ENCODE measurements at places on chromosomes 2 and 18.

DNA sequence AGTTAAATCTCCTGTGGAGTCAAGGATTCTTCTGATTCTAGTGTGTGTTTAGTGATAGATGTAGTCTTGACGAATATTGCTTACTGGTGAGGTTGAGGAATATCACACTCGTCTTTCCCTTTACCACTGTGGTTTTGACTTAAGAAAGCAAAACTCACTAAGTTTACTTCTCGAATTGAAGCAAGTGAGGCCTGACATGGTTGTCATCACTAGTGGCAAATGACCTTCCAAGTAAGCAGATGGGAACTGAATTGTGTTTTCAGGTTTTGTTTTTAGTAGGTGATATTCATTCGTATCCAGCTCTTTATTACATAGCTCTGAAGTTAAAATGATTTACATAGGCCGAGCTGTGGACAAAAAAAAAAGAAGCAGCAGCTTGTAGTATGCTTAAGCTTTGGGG, 20.6 kb upstream of the DSG4 start:
- DNase-seq: no peak

DNA sequence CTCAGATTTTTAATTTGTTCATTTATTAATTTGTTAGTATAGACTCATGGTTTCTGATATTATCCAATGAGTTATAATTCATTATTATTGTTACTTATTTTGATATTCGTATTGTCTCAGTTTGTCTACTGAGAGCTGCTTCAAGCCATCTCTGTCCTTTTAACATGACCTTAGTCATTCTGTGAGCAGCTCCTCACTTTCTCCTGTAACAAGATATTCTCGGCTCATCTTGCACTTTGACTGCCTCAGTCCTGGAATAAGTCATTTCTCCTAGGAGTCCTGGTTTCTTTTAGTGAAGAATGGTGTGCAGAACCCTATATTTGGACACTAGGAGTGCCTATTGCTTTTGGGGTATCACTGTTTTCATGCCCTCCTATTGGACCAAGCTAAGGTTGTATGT, 13.2 kb downstream of the ASB1 start:
- DNase-seq: no peak

DNA sequence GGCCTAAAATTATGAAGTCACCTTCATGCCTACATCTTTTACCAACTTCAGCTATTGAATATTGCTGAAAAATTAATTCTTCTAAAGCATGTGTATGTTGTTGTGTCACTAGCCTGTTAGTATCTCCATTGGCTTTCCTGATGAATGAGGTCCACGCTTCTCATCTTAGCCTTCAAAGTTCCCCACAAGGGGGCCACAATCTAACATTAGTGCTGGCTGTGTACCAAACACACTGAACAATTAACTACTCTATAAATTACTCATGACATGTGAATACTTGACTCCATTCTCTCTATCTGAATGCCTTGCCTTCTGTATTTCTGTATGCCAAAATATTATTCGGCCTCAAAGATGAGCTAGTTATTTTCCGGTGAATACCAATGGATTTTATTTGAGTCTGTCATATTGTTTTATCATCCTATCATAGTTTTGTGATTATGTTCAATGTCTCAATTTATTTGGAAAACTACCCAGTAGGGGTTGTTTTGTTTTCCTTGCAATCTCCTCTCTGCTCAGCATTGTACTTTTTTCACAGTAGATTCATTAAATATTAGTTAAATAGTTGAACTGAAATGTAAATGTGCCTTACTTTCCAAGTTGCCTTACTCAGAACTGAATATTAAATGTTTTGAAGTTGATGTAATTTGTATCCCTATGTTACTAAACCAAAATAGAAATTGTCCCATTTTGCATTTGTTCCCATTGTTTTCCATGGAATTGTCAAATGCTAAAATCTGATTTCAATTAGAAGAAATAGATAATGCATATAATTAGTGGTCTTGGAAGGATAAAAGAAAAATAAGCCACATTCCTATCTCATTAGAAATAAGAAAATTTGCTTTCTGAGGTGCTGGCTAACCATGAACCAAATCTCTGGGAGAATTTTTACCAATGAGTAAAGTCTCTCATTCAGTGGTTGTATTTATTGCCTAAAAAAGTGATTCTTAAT, 208.4 kb upstream of the COL3A1 start:
- DNase-seq: peak; percentile 8

- no peak for DNase-seq
Measured at GRCh38 chr18:57088883-57089282, 58.0 kb upstream of the BOD1L2 start.

- peak; percentile 58 for DNase-seq
Measured at GRCh38 chr2:30232801-30233130, 1.4 kb downstream of the LBH start.

- no peak for DNase-seq
Measured at GRCh38 chr2:142745691-142746090, 131.8 kb upstream of the KYNU start.

- no peak for DNase-seq
Measured at GRCh38 chr18:49727816-49728215, 85.5 kb downstream of the ACAA2 start.

DNA sequence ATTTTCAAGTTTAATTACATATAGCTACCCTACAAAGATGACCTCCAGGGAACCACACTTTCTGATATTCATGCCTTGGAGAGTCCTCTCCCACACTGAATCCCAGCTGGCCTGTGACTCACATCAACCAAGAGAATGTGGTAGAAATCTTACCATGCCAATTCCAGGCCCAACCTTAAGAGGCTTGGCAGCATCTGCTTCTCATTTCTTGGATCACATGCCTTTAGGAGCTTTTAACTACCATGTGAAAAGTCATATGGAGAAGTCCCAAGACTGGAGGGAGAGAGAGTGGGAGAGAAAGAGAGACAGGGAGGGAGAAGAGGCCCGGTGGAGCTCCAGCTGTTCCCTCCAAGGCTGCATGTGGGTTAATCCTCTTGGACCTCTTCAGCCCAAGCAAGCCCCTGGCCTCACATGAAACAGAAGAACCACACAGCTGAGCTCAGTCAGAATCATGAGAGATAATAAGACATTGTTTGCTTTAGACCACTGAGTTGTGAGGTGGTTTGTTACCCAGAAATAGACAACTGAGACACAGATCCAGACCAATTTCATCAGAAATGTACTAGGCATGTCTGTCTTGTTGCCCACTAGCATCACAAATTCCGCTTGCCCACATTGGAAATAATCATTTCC, 190.7 kb downstream of the MTCL1 start:
- DNase-seq: no peak

DNA sequence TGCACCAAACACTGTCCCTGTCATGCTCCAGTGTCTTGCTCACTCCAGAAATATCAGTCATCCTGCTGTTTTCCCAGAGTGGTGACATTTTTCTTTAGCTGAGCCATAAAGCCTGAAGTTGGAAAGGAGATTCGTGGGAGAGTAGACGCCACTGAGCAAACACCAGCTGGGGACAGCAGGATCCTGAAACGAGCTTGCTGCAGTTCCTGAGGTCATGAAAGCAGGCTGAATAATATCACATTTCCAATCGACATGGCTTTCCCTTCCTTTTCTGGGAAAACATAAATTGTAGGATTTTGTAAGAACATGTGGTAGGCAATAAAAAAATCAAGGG, 276.4 kb downstream of the CDCA7 start:
- DNase-seq: no peak

DNA sequence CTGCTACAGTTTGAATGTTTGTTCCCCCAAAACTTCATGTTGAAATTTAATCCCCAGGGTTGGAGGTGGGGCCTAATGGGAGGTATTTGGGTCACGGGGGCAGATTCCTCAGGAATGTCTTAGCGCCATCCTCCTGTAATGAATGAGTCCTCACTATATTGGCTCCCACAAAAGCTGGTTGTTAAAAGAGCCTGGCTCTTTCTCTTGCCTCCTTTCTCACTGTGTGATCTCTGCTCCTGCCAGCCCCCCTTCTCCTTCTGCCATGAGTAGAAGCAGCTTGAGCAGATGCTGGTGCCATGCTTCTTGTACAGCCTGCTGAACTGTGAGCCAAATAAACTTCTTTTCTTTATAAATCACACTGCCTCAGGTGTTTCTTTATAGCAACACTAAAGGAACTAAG, 721.0 kb upstream of the PKDCC start:
- no peak for DNase-seq

GRCh38 chr18:65768120-65768778, 17.4 kb downstream of the CDH7 start:
- no peak for DNase-seq

DNA sequence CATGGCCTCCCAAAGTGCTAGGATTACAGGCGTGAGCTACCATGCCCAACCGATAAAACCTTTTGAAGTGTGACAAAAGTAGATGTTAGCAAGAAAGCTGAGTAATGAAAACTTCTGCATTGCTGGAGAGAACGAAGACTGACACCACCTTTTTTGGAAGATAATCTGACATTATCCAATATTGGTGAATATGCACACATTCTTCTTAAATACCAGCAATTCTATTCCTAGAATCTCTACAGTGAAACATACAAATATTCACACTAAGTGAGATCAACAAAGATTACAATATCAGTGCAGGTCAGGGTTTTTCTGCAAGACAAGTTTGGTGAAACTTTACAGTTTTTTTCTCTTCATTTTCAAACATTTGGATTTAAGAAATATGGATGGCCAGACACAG, 7.8 kb downstream of the PIAS2 start:
- no peak for DNase-seq

- DNase-seq: peak; percentile 50
Measured at GRCh38 chr2:100812116-100812515, 7.8 kb upstream of the NPAS2 start.

DNA sequence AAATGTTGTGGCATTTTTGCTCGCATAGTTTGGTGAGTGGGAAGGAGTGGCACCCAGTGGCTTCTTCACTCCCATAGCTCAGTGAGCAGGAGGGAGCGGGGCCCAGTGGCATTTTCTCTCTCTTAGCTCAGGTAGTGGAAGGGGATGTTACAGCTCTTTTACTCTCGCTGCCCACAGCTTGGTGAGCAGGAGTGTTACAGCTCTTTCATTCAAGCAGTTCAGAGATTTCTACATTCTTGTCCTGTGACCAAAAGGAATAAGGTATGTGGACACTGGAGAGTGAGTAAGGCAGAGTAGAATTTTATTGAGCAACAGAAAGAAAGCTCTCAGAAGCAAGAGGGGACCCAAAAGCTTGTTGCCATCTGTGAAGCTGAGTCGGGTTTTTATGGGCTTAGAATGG, 192.4 kb downstream of the SPAG16 start:
- DNase-seq: no peak

GRCh38 chr2:199335502-199335901, 122.2 kb downstream of the SATB2 start:
- no peak for DNase-seq

- DNase-seq: no peak
Measured at GRCh38 chr18:2827061-2827460, 19.7 kb upstream of the EMILIN2 start.

DNA sequence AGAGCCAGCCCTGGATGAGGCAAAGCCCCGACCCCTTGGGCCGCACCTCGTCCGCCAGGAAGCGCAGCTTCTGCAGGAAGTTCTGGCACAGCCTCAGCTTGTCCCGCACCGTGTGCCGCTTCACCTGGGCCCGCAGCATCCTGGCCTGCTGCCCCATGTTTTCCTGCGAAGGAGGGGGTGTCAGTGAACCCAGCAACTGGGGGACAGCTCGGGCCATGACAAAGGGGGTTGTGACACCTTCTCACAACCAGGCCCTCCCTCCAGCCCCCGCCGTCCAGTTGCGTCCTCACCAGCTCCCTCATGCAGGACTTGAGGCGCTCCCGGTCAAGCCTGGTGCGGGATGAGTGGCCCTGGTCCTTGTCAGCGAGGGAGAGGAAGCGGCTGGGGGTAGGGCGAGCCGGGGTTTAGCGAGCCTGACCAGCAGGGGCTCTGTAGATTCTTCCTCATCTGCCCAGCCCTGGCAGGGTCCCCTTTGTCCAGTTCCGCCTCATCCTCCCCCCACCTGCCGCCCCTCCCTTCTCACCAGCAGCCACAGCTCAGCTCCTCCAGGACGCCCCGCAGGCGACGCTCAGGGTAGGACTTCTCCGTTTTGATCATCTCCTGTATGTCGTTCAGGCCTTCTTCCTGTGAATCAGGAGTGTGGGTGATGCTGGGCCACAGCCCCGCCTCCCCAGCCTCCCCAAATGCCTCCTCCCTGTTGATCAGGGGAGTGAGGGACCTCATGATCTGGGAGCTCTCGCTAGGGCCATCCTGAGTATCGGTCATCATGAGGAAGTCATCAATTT, 606 bp downstream of the OTOF start:
- peak; percentile 26 for DNase-seq

GRCh38 chr2:178109813-178110212, 2.4 kb upstream of the RBM45 start:
- DNase-seq: no peak

- DNase-seq: no peak
Measured at GRCh38 chr2:170607171-170607570, 108.0 kb upstream of the SP5 start.

- no peak for DNase-seq
Measured at GRCh38 chr2:165682546-165682945, 111.5 kb downstream of the GALNT3 start.

GRCh38 chr18:9135081-9135911, 1.3 kb upstream of the ANKRD12 start:
- DNase-seq: no peak

DNA sequence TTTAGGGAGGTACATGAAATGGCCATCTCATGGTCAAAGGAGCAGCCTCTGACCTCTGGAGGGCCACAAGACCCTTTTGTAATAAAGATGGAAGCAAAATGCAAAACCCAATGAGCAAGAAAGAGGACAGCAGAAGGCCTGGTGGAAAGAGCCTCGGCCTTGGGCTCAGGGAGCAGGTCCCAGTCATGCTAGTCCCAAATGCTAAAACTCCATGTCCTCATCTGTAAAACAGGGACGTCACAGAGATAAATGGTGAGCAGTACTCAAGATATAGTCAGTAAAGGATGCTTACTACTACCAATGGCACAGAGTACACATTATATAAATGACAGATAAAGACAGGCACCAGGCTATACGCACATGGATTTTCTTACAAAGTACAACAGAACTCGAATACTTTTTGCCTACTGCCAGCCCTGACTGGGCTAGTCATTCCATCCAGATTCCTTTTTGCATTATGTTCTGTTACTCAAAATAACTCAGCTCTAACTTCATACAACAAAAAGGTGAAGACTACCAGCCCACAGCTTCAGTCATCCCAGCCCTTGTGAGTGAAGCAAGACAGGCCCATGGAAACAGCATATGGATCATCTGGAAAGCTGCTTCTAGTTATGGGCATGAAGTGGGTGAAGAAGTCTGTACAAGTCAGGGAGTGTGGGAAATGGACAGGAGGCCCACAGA, 64.9 kb upstream of the TFCP2L1 start:
- no peak for DNase-seq

All from activated CD8-positive, alpha-beta T cell treated with anti-CD3 and anti-CD28 coated beads for 36 hours (primary cell).